ENCODE measurements at places on chromosomes 12 and 14. TPM values are rescaled to one million over a fixed set of nuclear protein-coding genes. Genes with fewer than 3 reads are reported as not detected.

- no peak for DNase-seq
- no peaks in the 10 kb centered on the region for H3K27me3 ChIP-seq
- no peaks in the 10 kb centered on the region for H3K36me3 ChIP-seq
- peaks cover 16% of the 10 kb centered on the region for H3K4me1 ChIP-seq
These were observed 48.9 kb downstream of the PPP1R12A start for GRCh38 chr12:79885911-79886490.

DNA sequence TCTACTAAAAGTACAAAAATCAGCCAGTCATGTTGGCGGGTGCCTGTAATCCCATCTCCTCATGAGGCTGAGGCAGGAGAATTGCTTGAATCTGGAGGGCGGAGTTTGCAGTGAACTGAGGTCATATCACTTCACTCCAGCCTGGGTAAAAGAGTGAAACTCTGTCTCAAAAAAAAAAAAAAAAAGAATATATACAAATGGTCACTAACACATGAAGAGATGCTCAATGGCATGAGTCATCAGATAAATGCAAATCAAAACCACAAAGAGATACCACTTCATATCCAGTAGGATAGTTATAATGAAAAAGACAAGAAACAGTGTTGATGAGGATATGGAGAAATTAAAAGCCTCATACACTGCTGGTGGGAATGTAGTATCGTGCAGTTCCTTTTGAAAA lies 33.6 kb upstream of the METAP2 start:
- no peaks in the 10 kb centered on the region for H3K27me3 ChIP-seq
- H3K27ac ChIP-seq, result no peak overlapping the region
- no peak overlapping the region for H3K4me3 ChIP-seq
- H3K36me3 ChIP-seq, result no peaks in the 10 kb centered on the region

- no peak overlapping the region for H3K27ac ChIP-seq
- DNase-seq, result no peak
- H3K36me3 ChIP-seq, result no peaks in the 10 kb centered on the region
- no peaks in the 10 kb centered on the region for H3K27me3 ChIP-seq
- no peak overlapping the region for H3K4me3 ChIP-seq
These were observed 117.0 kb downstream of the EGLN3 start for GRCh38 chr14:33833706-33834465.

- no peaks in the 10 kb centered on the region for H3K36me3 ChIP-seq
- no peak for DNase-seq
- no peak overlapping the region for H3K27ac ChIP-seq
- no peaks in the 10 kb centered on the region for H3K27me3 ChIP-seq
- peaks cover 33% of the 10 kb centered on the region for H3K4me1 ChIP-seq
These were observed 18.7 kb downstream of the PLEKHG3 start for GRCh38 chr14:64722842-64723447.

DNA sequence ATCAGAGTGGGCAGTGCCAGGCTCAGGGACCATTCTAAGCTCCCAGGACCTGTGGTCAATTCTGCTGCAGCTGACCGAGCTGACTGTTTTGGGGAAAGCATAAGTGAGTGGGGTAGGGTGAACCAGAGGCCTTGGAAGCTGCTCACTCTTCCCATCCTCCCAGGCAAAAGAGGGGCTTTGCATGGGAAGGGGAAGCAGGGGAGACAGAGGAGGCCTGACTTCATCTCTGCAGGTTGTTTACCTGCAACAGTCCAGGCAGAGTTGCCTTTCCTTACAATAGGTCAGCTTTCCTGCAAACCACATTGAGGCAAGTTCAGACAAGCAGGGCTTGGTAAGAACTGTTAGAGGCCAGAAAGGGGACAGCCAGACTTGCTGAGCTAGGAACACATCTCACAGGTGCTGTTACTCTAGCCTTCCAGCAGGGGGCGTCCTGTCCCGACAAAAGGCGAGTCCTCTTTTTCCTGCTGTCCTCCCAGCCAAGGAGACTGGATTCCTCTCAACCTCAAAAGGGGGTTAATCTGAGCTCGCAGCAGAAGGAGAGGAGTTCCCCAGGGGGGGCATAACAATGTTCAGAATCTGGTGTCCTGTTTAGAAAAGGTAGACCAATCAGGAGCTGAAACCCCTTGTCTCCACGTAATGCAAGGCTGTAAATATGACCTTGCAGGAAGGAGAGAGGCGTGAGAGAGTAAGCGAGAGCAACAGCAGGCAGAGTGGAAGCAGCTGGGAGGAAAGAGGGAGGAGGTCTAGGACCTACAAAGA lies 4.3 kb upstream of the DHRS2 start:
- H3K4me1 ChIP-seq, result peaks cover 6% of the 10 kb centered on the region
- no peak overlapping the region for H3K4me3 ChIP-seq
- H3K36me3 ChIP-seq, result no peaks in the 10 kb centered on the region
- H3K27me3 ChIP-seq, result no peaks in the 10 kb centered on the region

DNA sequence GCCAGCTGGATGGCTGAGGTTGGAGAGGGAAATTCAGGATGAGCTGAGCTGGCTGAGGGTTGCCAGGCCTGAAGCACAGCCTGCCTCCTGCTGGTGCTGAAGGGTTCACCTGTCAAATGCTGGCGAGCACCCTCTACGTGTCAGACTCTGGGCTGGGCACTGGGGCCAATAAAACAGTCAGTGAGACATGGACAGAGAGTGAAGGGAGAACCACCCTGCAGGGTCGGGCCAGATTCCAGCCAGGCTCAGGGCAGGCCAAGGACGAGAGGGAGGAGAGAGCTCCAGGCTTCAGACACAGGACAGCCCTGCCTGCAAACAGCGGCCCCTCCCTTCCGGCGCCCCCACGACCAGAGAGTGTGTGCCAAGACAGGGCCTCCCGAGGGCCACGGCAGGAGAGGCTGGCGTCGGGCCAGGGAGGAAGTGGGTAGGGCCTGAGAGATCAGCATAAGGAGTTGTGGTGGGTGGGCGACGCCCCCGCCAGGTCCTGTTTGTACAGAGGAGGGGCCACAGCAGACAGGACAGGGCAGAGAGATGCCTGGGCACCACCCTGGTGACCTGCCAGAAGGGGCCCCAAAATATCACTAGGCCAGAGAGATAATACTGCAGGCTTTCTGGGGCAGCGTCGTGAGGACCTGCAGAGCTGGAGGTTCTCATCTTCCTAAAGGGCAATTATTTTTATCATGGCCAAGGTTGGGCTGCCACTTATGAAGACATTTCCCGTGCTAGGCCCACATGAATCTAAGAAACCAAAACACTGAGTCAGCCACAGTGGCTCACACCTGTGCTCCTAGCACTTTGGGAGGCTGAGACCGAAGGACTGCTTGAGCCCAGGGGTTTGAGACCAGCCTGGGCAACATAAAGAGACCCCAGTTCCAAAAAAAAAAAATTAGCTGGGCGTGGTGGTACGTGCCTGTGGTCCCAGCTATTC lies 73.1 kb upstream of the GPR68 start:
- no peaks in the 10 kb centered on the region for H3K4me1 ChIP-seq
- peaks cover 80% of the 10 kb centered on the region for H3K27me3 ChIP-seq
- H3K4me3 ChIP-seq, result no peak overlapping the region

DNA sequence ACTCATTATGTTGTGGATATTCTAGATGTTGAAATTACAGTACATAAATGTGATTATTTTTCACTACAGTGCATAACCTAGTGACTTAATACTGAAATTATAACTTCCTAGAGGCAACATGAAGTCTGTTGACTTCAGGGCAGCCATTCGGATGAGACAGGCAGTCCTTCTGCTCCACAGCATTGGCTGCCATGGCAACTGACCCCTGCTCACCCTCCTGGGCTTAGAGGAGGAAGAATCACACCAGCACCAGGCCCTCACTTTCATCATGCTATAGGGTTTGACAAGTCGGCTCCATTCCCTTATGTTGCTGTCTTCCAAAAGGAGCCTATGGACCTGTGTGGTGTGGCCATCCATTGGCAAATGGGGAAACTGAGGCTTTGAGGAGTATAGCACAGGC lies 233.5 kb upstream of the TMEM132C start:
- H3K4me3 ChIP-seq, result no peak overlapping the region
- no peaks in the 10 kb centered on the region for H3K36me3 ChIP-seq
- no peak overlapping the region for H3K27ac ChIP-seq
- DNase-seq, result no peak

DNA sequence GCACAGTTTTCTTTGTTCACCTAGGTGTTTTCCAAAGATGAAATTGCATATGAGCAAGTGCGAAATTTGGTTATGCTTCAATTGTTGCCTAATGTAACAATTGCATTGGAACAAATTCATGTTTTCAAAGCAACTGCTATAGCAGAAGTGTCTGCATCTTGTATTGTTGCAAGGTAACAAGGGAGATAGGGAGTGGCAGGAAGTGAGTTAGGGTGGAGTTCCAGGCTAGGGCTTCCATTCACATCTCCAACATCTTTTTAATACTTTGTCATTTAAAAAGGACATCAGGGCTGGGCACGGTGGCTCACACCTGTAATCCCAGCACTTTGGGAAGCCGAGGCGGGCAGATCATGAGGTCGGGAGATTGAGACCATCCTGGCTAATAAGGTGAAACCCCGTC lies 312.3 kb upstream of the E2F7 start:
- no peak for DNase-seq
- no peak overlapping the region for H3K27ac ChIP-seq
- H3K4me1 ChIP-seq, result no peaks in the 10 kb centered on the region
- no peaks in the 10 kb centered on the region for H3K36me3 ChIP-seq
- no peaks in the 10 kb centered on the region for H3K27me3 ChIP-seq

- no peak overlapping the region for H3K4me3 ChIP-seq
- no peak for DNase-seq
- H3K27ac ChIP-seq, result no peak overlapping the region
- no peaks in the 10 kb centered on the region for H3K27me3 ChIP-seq
These were observed 15.6 kb downstream of the PTGDR start for GRCh38 chr14:52283099-52283498.

- no peak overlapping the region for H3K27ac ChIP-seq
- no peak for DNase-seq
- no peaks in the 10 kb centered on the region for H3K27me3 ChIP-seq
- H3K4me3 ChIP-seq, result no peak overlapping the region
- H3K4me1 ChIP-seq, result no peaks in the 10 kb centered on the region
These were observed 179.3 kb upstream of the BTG1 start for GRCh38 chr12:92324849-92325500.

- H3K4me1 ChIP-seq, result no peaks in the 10 kb centered on the region
- no peak overlapping the region for H3K27ac ChIP-seq
- no peaks in the 10 kb centered on the region for H3K27me3 ChIP-seq
- H3K4me3 ChIP-seq, result no peak overlapping the region
These were observed 319.4 kb upstream of the ATP2B1 start for GRCh38 chr12:90027889-90028634.

GRCh38 chr12:4271717-4272423 lies 1.7 kb upstream of the CCND2 start:
- DNase-seq, result peak; percentile 46
- no peaks in the 10 kb centered on the region for H3K36me3 ChIP-seq
- peaks cover 25% of the 10 kb centered on the region for H3K27me3 ChIP-seq
- H3K4me3 ChIP-seq, result peak overlapping the region; percentile 62
- peaks cover 12% of the 10 kb centered on the region for H3K4me1 ChIP-seq

DNA sequence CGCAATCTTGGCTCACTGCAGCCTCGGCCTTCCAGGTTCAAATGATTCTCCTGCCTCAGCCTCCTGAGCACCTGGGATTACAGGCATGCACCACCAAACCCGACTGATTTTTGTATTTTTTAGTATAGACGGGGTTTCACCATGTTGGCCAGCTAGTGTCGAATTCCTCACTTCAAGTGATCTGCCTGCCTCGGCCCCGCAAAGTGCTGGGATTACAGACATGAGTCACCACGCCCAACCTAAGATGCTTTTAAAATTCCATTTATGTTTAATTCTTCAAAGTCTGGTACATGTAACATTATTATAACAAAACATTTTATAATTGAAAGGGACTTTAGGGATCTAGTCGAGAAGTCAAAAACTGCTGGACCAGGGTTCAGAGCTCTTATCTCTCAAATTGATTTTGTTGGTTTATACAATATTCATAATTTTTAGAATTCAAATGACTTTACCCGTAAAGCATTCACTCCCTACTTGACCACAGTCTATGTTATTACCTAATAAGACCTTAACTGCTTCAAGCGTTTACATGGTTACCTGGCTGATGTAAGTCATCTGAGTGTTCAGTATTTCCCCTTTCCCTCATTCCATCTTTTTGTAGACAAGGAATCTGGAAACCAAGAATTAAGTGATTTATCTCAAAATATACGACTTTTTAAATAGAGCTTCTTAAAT lies 28.2 kb downstream of the RAP1B start:
- H3K4me1 ChIP-seq, result no peaks in the 10 kb centered on the region
- H3K4me3 ChIP-seq, result no peak overlapping the region
- H3K36me3 ChIP-seq, result no peaks in the 10 kb centered on the region
- no peaks in the 10 kb centered on the region for H3K27me3 ChIP-seq
- no peak for DNase-seq
- peak overlapping the region; percentile 42 for H3K27ac ChIP-seq

DNA sequence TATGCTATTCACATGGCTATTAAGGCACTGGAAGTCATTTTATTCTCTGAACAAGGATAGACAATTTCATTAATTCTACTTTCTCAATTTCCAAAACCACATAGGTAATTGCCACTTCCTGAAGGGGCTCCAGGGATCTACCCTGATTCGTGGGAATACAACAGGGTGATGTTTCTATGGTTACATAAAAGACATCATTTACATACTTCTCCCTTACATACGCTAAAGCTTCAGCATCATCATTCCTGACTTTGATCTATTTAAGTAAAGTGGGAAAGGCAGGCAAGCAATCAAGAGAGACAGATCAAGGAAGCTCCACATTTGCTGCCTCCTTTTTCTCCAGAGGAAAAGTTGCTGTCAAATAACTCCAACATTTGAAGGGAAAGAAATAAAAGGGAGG lies 118.8 kb upstream of the SINHCAF start:
- H3K27ac ChIP-seq, result peak overlapping the region; percentile 26
- peaks cover 28% of the 10 kb centered on the region for H3K36me3 ChIP-seq
- H3K27me3 ChIP-seq, result no peaks in the 10 kb centered on the region
- no peak for DNase-seq
- H3K4me1 ChIP-seq, result no peaks in the 10 kb centered on the region

GRCh38 chr12:16346958-16347357 lies 487 bp upstream of the MGST1 start:
- no peaks in the 10 kb centered on the region for H3K36me3 ChIP-seq
- peak overlapping the region; percentile 83 for H3K27ac ChIP-seq
- peak overlapping the region; percentile 44 for H3K4me3 ChIP-seq
- no peaks in the 10 kb centered on the region for H3K27me3 ChIP-seq

- no peaks in the 10 kb centered on the region for H3K4me1 ChIP-seq
- H3K27ac ChIP-seq, result no peak overlapping the region
- peak; percentile 1 for DNase-seq
- no peak overlapping the region for H3K4me3 ChIP-seq
- no peaks in the 10 kb centered on the region for H3K36me3 ChIP-seq
- peaks cover 28% of the 10 kb centered on the region for H3K27me3 ChIP-seq
These were observed 986.3 kb upstream of the TMEM132C start for GRCh38 chr12:127280393-127281275.

PLBD1 gene
- total RNA-seq, result 10.0 TPM

CNTN1 gene
- 4.7 TPM for total RNA-seq

CLEC4E gene
- total RNA-seq, result not detected

ACACB gene
- total RNA-seq, result 52.3 TPM

PRKAG1 gene
- total RNA-seq, result 41.0 TPM

PUS7L gene
- 0.11 TPM for total RNA-seq

KCNA5 gene
- total RNA-seq, result 5.1 TPM

MYH6 gene
- 8,484 TPM for total RNA-seq

PPTC7 gene
- total RNA-seq, result 21.7 TPM

TBC1D30 gene
- 1.4 TPM for total RNA-seq

CELA1 gene
- total RNA-seq, result not detected

TTC6 gene
- total RNA-seq, result not detected

Data from cardiac muscle cell (in vitro differentiated cells and primary cell).